NCI-H69 (cell line): ENCODE measurements at places on chromosomes 1 and 21.

DNA sequence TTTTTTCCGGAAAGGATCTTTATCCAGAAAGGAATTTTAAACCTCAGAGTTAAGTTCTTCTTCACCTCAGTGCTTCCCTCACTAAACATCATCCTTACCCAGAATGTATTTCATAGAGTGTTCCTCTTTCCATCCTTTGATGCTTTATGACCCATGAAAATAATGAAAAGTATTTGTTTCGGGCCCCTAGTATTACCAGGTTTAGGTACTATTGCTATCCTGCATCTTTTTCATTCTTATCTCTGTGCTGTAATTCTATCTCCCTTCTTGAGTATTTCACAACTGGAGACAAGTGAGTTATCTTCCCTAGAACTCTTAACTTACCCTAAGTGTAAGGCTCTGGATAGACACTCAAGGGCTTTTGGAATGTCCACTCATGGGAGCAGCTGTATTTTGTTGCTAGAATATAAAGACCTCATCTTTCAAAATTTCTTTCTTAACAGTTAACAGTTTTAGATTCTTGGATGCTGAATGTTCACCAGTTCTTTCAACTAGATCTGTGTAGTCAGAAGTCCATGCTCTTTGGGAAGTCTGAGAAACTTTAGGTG lies 26.2 kb downstream of the UCK2 start:
- no peak for DNase-seq

DNA sequence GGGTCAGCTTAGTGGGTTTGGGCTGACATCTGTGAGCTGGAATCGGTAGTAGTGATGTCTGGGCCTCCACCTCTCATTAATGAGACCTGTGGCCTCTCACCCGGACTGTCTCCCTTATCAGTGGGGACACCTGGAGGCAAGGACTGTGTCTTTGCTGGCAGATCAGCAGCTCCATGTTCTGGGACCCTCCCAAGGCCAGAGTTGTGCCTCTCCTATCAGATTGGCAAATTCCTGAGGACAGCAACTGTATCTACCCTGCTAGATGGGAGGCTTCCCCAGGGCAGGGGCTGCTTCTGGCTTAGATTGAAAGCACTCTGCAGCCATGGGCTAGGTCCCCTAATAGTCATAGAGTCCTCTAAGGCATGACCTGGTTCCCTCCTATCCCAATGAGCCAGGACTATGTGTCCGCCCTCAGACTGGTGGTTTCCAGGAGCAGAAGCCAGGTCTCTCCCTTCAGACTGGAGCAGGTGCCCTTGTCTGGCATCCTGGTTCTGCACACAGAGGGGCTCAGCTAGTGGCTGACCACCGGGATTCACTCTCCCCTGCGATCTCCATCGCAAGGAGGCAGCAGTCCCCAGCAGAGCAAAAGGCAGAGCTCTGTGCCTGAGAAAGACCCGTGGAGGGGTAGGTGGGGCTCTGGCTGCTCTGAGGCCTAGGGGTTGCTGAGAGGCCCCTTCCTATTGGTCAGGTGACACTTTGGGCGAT lies 5.8 kb downstream of the DRAXIN start:
- no peak for DNase-seq

GRCh38 chr1:206905295-206906164 lies 8.3 kb downstream of the IL24 start:
- no peak for DNase-seq

- no peak for DNase-seq
Observed at GRCh38 chr1:24022581-24023361, 42.6 kb upstream of the SRSF10 start.

DNA sequence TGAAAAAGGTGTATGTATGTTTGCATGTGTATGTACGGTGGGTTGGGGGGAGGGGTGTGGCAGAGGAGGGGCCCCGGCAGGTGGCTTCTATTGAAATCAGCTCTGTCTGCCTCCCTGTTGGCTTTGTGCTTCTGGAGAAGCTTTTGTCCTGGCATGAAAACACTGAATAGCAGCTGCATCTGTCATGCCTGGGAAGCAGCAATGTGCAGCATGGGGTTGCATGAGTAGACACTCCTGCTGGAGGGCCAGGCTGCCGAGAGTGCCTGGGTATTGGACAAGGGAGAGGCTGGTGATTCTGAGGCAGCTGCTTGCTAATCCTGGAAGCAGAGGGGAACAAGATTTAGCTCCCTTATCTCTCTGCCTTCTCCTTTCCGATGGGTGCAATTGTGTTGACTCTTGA lies 20.5 kb downstream of the MAPKAPK2 start:
- DNase-seq = peak; percentile 98

GRCh38 chr21:46317710-46318463 lies 5.8 kb downstream of the C21orf58 start:
- DNase-seq = peak; percentile 89

GRCh38 chr1:88376421-88376820 lies 307.7 kb upstream of the PKN2 start:
- DNase-seq = no peak

DNA sequence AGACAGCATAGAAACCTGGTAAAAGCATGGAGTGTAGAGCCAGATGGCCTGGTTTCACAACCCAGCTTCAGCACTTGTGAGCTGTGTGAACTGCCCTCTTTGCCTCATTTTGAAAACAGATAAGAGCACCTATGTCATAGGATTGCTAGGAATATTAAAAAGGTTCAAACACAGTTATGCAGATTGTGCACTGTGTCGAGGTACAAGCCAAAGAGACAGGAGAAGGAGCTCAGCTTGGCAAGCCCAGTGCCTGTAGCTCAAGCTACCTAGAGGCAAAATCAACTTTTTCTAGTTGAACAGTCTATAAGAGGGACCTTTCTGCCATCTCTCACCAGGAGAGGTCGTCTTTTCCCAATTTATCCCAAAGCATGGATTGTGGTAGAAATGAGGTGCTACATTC lies 5.0 kb downstream of the CHODL start:
- DNase-seq = peak; percentile 83

DNA sequence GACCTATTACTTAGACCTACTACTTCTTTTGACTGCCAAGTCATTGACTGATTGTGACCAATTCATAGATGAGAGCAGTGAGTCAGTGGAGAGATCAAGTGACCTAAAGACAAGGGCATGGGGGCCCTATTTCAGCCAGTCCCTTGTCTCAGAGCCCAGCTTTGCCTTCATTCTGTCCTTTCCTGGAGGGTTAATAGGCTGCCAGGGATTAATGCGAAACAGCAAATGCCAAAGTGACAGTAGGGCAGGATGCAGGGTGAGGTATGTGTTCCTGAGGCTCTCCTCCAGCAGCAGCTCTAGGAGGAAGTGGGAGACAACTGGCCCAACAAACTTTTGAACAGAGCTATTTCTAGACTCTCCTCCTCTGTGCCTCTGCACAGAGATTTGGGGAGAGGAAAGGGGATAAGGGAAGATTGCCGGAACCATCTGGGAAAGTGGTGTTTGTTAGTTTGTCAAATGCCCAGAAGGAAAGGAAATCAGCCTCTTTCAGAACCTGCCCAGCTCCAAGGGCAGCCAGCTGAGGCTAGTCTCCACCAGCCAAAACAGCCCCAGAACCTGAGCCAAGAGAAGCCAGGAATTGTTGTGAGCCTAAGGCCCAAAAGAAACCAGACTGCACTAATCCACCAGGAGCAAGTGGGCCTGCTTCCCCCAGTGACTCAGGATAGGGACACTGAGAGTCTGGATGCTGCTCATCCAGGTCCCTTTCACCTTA lies 4.9 kb upstream of the S100A3 start:
- DNase-seq = no peak
